ENCODE measurements at places on chromosomes 4 and X.
A peak's percentile ranks its signal among the peaks of the same experiment; 100 is the strongest.

DNA sequence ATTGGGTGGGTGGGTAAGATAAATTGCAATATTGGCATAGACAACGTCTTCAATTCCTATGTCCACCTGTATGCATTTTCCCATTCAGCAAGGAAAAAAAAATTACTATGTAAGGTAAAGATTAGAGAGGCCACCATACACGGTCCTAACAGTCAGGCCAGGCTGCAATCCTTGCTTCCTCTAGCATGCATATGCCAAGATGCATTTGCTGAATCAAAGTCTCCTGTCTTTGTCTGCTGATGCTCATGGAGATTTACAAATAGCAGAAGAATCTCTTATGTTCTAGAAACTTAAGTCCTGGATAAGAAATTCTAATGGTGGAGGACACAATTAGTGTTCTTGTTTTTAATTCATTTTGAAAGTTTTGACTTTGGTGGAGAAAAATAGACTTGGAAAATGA lies 206.8 kb downstream of the PDGFC start:
- DNase-seq, result no peak

DNA sequence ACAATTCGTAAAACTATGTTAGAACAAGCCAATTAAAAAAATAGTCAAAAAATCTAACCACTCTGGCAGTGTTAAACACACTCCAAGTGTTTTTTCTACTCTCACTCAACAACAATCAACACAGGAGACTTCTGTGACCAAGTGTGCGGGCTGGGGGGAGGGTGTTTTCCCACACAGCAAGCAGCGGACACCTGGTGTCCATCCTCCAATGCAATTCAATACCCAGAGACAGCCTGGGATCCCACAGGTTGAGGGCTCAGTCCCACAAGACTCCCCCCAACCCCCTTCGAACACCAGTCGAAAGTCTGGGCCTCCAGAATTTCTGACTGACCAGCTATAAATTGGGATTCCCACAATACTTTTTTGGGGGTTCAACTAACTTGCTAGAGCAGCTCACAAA lies 8.3 kb upstream of the PIM2 start:
- DNase-seq, result no peak

GRCh38 chrX:111506826-111507225 lies 4.6 kb upstream of the SERTM2 start:
- no peak for DNase-seq

DNA sequence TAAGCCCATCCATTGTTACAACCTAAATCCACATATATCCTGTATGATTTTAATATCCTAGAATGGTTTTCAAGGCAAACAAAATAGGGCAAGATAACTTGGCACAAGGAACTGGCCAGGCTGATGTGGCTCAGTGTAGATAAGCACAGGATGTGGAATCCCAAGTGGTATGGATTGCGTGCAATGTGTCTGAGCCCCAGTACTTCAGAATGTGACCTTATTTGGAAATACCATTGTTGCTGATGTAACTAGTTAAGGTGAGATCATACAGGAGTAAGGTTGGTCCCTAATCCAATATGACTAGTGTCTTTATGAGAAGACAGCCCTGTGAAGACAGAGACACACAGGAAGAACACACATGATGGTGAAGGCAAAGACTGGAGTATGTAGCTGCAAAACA lies 72.4 kb downstream of the IL21 start:
- DNase-seq, result no peak

DNA sequence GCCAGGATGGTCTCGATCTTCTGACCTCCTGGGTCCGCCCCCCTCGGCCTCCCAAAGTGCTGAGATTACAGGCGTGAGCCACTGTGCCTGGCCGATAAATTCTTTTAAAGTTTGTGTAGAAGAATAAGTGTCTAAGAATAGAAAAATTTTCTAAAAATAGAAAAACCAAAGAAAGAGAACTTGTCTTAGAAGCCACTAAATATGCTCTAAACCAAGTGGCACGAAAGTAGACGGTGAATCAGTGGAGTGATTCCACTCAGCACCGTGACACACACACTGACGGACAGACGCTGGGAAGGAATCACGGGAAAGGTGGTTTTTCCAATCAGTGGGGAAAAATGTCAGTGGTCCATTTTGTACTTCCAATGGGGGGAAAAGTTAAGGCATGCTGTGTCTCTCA lies 72.7 kb upstream of the PSAPL1 start:
- no peak for DNase-seq

- DNase-seq, result no peak
Measured at GRCh38 chr4:150938417-150938816, 76.7 kb downstream of the LRBA start.

- DNase-seq, result peak; percentile 92
Measured at GRCh38 chrX:1468250-1468772, 15.6 kb upstream of the ASMTL start.

DNA sequence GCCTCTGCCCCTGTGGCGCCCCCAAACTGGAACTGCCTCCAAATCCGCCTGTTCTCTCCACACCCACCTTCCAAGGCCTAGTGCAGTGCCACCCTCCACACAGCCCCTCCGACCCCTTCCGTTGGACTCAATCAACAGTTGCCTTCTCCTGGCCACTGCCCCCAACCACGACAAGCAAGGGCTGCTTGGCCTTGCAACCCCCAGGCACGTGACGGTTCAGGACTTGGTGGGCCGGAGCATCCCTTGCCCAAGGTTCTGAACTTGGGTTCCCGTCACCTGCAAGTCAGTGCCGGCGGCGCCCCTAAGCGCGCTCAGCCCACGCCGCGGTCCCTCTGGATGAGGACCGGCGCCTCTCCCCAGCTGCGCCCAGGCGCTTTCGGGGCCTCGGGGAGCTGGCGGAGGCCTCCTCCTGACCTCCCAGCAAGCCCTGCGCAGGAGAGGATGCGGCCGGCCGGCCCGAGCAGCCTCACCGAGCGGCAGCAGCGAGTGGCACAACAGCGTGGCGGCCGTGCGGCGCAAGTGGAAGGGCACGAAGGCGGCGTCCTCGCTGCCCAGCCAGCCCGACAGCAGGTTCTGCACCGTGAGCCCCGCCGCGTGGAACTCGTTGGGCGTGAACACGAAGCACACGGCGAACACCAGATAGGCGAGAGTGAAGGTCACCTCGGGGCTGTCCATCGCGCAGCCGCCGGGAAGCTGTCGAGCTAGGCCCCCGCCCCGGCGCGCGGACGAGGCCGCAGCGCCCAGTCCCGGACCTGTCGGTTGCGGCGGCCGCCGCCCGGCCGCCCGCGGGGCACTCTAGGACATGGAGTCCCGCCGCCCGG lies 750 bp downstream of the TMEM129 start:
- DNase-seq, result peak; percentile 80

DNA sequence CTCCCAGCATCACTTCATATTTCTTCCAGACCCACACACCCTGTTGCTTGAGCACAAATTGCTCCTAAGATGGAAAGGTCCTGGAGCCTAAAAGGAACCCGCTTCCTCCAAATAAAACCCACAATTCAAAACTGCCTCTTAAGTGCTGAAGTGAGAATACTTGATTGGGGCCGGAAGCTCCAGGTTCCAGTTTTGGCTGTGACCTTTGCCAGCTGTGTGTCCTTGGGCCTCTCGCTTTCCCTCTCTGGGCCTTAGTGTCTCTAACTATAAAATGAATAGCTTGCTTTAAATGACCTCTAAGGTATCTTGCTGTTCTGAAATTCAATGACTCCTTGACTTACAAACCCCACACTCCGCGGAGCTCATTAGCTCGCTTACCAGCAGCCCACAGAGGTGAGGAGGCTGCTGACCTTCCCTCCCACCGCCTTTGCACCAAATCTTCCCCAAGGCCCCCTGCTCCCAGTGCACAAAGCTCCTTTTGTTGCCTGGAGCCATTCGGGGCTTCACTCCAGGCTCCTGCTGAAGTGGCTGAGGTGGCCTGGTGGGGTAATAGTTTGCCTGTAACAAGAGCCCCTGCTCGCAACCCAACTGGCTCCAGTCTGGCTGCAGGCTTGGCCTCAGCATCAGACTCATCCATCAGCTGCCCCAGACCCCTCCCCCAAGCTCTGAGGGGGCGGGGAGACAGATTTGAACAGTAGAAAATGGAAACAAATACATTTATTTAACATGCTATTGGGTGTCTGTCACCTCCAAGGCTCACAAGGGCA lies 21.8 kb downstream of the STARD8 start:
- no peak for DNase-seq

- DNase-seq, result no peak
Measured at GRCh38 chrX:109533631-109534030, 3.0 kb upstream of the NXT2 start.

GRCh38 chr4:98262431-98262830 lies 1.2 kb downstream of the RAP1GDS1 start:
- peak; percentile 49 for DNase-seq

DNA sequence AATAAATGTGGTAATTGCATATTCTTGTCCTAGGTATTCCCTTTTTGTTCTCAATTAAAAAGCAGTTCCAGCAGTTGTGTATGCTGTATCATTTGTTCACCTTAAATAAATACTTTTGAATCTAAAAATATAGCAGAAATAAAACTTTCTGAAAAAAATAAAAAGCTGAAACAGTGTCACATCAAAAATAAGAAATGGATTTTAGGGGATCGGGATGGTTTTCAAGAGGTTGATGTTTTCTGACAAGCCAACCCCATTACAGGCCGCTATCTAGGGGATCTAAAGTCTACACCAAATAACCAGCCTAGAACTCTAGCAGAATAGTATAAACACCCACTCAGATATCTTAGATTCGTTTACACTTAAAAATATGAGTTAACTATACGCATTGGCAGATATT lies 95.4 kb upstream of the MAML3 start:
- DNase-seq, result no peak

- DNase-seq, result no peak
Measured at GRCh38 chr4:121517241-121517640, 136.4 kb upstream of the QRFPR start.

Data from NB4 (cell line).